ENCODE measurements at places on chromosomes 7 and 10.
A peak's percentile ranks its signal among the peaks of the same experiment; 100 is the strongest.

DNA sequence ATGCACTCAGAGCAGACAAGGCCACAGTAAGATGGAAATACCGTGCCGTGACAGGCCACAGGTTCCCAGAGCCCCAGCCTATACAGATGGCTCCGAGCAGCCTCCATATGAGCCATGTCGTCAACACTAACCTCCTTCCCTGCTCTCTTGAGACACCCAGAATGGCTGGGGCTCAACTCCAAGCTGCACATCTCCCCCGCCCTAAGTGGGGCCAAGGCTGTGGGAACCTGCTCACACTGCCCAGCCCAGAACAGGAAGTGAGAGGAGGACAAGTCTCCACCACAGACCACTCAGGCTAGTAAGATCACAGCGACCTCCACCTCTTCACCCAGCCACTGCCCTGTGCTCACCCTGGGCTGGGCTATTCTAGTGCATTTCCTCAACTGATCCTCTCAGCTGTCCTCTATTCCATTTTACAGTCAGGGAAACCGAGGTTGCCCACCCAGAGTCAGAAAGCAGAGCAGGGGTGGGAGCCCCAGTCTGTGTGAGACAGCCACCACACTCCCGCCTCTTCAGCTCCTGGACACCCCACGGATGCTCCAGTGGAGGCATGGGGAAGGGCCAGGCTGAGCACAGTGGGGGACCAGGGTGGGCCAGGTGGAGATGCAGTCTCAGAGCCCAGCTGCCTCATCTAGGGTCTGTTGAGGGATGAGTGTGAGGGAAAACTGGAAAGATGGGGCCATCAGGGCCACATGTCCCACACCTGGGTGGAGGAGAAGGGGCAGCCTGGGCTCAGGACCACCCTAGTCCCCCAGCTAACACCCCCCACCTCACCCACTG is 11.6 kb downstream of the GRID1 start:
- DNase-seq: peak; percentile 41

DNA sequence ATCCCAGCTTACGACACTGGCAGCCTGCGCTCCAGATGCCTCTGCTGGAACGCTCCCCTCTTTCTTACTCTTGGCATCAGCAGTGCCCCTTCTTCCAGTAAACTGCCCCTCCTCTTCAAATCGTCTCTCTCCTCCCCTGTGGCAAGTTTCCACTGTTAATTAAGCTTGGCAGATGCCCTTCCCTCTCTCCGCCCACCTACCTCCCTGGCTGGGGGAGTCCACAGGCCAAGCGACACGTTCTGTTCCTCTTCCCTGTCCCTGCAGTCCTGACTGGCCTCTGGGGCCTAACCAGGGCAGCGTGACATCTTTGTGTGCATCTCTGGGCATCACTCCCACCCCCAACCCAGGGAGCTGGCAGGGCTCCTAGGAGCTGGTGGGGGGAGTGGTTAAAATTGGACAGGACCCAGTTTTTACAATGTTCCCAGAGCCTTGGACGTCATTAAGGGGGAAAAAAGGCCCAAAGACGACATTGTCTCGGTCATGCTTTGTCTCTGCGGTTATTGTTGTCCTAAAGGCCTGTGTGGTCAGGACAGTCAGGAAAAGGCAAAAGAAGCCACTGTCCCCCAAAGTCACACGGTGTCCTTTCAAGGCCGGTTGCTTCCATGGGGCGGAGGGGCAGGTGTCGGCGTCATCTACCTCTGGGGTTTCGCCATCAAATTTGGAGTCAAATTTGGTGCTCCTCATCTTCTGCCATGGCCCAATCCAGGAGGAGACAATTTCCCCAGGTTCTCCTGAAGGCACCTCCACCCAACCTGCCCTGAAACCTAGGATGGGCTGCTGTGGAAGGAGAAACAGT is 54.2 kb downstream of the DLG5 start:
- DNase-seq: peak; percentile 83

DNA sequence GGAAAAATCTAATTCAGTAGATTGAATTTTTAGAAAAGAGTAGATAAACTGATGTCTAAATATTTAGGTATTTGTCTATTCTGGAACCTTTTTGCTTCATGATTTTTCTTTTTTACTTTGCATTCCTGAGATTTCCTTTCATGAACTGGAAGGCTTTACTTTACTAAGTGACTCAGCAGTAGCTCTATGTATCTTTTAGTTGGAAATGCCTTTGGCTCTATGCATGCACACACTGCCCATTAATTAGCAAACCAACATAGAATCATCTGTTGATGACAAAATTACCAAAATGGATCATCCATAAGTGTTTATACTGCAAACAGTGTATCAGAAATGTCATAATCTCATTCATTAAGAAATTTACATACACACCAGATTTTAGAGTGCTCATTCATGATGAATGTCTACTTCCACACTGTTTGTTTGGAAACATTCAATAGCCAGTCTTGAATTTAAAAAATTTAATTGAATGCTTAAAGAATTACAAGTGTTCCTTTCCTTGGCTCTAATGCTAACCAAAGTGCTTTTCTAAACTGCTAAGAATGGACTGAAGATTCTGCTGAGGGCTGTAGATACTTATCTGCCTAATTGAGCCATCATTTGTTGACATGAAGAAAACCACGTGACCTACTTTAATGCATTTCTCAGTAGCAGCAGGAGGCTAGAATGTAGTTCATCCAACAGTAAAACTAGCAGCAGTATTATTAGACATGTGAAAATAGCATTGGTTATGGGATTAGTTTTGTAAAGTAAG is 282.0 kb downstream of the ADK start:
- no peak for DNase-seq

DNA sequence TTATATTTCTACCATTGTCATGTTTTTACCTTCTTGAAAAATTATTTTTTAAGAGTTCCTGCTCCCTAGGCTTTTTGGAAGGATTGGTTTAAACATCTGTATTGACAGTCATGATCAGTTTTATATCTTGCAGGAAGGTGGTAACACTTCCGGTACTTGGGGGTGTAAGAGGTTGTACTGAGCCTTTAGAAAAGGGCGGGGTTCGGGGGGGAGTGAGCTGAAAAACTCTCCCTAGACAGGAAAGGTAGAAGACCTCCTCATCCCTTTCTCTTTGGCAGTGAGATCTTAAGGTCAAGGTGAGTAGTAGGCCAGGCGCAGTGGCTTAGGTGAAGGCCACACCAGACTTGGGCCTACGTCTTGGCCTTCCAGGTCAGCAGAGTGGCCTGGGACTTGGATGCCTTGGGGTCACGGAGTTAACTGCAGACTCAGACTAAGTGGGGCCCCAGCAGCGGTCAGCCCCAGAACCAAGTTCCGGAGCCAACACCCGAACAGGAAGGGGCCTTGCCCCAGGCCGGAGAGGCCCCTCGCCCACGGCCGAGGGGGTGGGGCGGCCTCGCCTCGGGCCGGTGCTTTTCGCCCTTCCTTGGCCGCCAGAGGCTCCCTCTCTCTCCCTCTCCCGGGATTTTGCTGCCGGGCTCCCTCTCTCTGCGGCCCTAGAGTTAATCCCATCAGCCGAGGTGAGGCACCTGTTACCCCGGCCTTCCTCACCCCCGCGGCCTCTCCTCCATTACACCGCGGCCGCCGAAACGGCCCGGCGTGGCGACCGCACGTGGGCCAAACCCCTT is at the start of gene PPP1R9A:
Gene PPP1R9A, plus strand, starts transcription at position 569 of the 785 bp plus-strand sequence. CDS start 2,520 bp downstream, outside the sequence.
- DNase-seq: peak; percentile 53

All from anterior cingulate cortex (tissue), 58 donors.